ENCODE measurements at places on chromosomes 4 and X.

GRCh38 chrX:29687687-29688086 is 527.7 kb upstream of the MAGEB2 start:
- peak; percentile 15 for DNase-seq

DNA sequence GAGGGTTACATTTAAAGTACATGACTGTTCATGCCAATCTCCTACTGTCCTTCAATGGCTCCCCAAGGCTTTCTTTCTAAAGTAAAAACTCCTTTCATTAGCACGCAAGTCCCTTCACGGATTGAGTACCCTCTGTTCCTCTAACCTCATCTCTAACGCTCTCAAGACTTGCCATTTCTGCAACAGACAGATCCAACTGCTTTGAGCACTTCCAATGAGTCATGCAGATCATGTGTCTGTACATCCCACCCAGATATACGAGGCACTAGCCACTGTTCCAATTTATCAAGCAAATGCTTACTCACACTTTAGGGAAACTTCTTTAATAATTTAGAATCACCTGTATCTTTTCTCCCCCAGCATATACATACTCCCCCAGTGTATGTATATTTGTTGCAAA is 332.5 kb upstream of the ZFP42 start:
- no peak for DNase-seq

- DNase-seq: no peak
Measured at GRCh38 chrX:53713987-53714579, 27.6 kb upstream of the HUWE1 start.

DNA sequence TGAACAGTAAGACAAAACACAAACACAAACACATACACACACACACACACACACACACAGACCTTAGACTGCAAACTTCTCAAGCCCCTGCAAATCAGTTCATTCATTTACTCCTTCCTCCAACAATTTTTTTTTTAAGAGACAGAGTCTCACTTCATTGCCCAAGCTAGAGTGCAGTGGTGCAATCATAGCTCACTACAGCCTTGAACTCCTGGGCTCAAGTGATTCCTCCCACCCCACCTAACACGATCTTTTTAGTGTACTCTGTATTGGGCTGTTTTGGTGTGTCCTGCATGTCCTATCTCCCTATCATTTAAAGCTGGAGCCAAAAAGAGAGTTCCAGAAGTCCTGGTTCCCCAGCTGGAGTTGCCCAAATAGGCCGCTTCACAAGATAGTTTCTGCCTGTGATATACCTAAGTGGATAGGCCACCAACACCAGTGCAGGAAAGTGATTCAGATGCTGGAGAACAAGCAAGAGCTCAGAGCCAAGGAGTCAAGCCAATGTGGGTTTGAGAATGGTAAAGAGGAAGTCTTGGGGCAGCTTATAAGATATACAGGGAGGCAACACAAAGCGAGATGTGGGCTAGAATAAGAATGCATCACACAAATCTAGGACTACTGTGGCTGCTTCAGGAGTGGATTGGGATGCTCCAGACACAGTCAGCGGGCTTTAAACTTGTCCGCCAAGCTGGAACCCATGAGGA is 85.4 kb upstream of the RAPGEF2 start:
- DNase-seq: no peak

DNA sequence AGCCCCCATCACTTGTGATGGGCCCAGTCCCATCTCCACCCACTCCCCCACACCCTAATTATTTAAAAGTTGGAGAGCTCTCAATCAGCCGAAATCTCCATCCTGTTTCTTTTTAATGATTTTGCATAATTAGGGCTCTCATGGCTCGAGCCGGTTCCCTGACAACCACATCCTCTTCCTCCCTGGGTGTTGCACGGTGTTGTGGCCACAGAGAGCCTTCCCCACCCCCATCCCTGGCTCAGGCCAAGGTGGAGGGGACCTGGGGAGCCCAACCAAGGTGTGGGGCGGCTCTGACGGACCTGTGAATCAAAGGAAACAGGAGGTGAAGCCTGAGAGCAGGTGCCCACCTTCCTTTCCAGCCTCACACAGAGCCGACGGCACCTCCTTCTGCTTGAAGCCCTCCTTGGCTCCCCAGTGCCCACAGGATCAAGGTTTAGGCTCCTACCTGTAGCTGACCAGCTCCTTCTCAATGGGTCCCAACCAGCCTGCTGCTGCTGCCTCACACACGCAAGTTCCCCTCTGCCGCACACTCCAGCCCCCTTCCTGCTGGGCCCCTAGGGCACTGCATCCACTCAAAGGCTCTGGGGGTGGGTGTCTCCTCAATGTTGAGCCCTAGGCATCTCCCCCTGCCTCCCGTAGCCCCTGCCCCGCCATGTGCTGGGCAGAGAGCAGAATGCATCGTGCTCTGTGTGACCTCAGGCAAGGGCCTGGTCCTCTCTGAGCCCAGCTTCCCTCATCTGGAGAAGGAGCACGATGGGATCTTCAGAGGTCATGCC is 68.7 kb downstream of the WFS1 start:
- no peak for DNase-seq

GRCh38 chr4:25677157-25677556 is 21.5 kb downstream of the SLC34A2 start:
- DNase-seq: no peak

GRCh38 chr4:148355442-148356123 is 86.6 kb downstream of the NR3C2 start:
- no peak for DNase-seq

DNA sequence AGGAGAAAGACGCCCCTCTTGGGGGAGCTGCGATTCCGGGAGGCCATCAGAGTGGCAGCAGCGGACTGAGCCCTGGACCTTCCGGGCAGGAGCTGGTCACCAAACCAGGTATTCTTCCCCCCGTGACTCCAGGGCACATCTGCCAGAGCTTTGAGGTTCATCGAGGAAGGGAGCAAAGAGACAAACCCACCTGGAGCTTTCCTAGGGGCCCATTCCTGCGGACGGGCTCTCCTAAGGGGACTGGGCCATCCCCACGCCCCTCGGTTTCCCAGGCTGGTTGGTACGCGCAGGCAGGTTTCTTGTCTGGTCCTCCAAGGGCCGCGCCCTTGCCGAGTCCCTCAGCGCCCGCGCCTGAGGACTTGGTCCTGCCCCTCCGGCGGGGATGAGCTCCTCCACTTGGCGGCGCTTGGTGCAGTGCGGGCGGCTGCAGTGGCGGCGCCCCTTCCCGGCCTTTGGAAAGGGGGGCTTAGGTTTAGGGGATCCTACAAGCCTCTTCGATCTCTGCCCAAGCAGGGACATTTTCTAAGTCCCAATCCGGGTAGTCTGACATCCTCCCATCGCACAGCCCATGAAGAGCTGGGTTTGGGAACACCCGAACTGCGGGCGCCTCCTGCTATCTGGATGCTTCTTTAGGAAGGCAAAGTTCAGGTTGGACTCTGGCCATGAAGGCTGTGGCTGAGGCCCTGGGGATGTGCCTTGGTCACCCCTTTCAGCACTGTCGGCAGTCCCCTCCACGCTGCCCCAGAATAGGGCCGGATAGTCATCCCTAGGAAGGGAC is 538 bp downstream of the STBD1 start:
- DNase-seq: no peak

GRCh38 chr4:150379454-150379853 is 202.5 kb upstream of the MAB21L2 start:
- DNase-seq: no peak

DNA sequence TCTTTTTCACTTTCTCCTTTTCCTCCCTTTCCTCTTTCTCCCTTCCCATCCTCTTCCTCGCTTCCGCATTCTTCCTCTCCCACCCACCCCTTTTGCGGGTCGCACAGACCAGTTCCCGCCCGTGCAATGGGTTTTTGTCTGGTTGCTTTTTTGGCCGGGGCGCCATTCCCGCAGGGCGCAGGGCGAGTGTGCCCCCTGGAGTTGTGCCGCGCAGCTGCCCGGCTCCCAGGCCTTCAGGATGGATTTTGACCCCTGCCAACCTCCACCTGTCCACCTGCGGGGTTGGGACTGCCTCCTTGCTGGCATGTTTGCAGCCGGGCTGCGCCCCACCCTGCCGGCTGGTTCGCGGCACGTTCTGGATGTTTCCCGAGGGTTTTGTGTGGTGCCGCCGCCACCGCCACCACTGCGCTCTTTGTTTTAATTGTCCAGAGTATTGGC is 578 bp upstream of the SEL1L3 start:
- no peak for DNase-seq

- DNase-seq: no peak
Measured at GRCh38 chr4:52862639-52863161, 583 bp downstream of the RASL11B start.

GRCh38 chr4:165150545-165150944 is 37.9 kb upstream of the TMEM192 start:
- no peak for DNase-seq

- no peak for DNase-seq
Measured at GRCh38 chrX:3263681-3264126, 82.7 kb downstream of the MXRA5 start.

- no peak for DNase-seq
Measured at GRCh38 chr4:110998320-110998719, 375.4 kb upstream of the PITX2 start.

GRCh38 chr4:39124885-39125599 is 57.3 kb upstream of the WDR19 start:
- no peak for DNase-seq

DNA sequence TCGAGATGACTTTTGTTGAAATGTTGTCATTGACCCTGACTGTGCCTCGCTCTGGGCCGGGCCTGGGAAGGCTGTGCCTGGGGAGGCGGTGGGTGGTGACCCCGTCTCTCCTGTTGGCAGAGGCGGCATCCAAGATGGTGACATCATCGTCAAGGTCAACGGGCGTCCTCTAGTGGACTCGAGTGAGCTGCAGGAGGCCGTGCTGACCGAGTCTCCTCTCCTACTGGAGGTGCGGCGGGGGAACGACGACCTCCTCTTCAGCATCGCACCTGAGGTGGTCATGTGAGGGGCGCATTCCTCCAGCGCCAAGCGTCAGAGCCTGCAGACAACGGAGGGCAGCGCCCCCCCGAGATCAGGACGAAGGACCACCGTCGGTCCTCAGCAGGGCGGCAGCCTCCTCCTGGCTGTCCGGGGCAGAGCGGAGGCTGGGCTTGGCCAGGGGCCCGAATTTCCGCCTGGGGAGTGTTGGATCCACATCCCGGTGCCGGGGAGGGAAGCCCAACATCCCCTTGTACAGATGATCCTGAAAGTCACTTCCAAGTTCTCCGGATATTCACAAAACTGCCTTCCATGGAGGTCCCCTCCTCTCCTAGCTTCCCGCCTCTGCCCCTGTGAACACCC is 36.4 kb downstream of the HTRA3 start:
- no peak for DNase-seq

DNA sequence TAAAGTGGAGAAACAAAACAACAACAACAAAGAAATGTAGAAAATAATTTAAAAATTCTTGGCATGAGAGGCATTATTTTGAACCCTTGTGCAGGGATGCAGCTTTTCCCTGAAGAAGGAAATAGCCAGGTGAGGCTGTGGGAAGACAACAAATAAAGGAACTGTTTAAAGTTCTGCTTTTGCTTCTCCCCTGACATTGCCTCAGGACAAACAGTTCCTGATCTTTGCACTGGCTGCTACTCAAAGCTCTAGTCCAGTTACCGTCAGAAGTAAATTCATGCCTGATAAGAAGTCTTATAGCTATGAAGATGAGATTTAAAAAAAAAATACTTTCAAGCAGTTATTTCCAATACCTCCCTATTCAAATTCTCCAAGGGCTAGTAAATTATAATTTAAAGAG is 233.8 kb downstream of the IL15 start:
- DNase-seq: no peak

GRCh38 chr4:109981936-109982335 is 69.3 kb downstream of the EGF start:
- DNase-seq: no peak

DNA sequence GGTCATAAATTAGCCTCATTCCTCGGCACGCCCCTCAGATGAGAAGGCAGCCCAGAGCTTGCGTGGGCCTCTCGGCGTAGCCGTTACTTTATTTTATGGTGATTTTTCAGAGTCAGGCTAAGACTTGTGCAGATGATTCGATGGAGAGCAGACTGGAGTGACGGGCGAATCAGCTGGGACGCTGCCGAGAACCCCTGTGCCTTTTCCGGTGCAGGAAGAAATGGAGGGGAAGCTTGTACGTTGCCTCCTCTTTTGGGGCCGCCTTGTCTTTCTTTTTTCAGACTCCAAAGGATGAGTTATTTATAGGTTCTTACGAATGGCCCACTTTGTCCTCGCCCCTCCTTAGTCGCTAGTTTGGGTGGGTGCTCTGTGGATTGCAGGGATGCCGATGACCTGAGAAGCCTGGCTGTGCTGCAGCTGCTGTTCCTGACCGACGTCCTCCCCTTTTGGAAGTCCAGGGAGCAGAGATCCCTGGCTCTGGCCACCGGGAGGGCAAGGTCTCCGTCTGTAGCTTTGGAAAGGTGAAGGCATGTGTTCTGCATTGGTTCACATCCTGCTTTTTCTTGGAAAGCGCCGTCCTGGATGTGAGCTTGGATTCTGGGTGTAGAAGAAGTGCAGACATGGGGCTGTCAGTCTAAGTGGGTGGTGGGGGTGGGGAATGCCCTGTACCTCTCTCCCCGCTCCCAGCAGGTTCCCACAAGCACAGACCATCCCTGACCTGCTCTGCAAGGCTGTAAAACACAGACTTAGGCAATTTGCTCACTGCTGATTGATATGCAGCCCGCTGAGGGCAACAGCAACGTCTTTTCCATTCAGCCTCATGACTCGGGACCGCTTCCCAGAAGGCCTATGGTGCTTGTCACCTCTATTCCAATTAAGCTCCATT is 9.3 kb downstream of the SORCS2 start:
- no peak for DNase-seq

- no peak for DNase-seq
Measured at GRCh38 chrX:32825009-32825408, 386.3 kb downstream of the DMD start.

GRCh38 chrX:153628665-153629064 is 18.3 kb upstream of the DUSP9 start:
- DNase-seq: no peak

DNA sequence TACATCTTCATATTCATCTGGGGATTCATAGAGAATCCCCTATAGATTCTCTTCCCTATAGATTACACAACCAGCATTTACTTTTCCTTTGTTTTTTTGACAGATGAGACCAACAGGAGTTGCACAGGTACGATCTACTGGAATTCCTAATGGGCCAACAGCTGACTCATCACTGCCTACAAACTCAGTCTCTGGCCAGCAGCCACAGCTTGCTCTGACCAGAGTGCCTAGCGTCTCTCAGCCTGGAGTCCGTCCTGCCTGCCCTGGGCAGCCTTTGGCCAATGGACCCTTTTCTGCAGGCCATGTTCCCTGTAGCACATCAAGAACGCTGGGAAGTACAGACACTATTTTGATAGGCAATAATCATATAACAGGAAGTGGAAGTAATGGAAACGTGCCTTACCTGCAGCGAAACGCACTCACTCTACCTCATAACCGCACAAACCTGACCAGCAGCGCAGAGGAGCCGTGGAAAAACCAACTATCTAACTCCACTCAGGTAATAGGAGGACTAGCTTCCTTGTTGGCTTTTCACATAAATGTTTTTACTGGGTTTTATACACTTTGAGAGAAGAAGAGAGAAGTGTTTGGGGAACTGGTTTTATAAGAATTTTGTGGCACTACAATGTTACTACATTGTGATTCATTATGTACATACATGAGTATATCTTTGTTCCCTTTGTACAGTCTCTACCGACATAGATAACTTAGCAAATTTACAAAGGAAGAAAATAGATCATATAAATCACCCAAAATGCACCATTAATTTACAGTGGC is 137.2 kb downstream of the DIPK2B start:
- no peak for DNase-seq

- no peak for DNase-seq
Measured at GRCh38 chr4:107098401-107098800, 62.3 kb upstream of the DKK2 start.

- DNase-seq: no peak
Measured at GRCh38 chrX:150360331-150360730, 2.8 kb upstream of the MAMLD1 start.
